ENCODE measurements at places on chromosomes 12 and 14. TPM values are rescaled to one million over a fixed set of nuclear protein-coding genes. Genes with fewer than 3 reads are reported as not detected.

GRCh38 chr12:79055926-79056674 lies 191.5 kb downstream of the SYT1 start:
- DNase-seq, result peak; percentile 59

DNA sequence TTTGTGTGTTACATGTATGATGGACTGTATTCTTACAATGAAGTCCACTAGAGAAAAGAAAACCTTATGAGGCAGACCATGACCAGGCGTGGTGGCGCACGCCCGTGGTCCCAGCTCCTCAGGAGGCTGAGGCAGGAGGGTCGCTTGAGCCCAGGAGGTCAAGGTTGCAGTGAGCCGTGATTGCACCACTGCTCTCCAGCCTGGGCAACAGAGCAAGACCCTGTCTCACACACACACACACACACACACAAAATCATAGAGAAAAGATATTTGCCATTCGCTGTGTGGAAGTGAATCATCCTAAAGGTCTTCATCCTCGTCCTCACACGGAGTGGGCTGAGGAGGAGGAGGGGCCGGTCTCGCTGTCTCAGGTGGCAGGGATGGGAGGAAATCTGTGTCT lies 32.3 kb downstream of the LRCOL1 start:
- DNase-seq, result no peak

DNA sequence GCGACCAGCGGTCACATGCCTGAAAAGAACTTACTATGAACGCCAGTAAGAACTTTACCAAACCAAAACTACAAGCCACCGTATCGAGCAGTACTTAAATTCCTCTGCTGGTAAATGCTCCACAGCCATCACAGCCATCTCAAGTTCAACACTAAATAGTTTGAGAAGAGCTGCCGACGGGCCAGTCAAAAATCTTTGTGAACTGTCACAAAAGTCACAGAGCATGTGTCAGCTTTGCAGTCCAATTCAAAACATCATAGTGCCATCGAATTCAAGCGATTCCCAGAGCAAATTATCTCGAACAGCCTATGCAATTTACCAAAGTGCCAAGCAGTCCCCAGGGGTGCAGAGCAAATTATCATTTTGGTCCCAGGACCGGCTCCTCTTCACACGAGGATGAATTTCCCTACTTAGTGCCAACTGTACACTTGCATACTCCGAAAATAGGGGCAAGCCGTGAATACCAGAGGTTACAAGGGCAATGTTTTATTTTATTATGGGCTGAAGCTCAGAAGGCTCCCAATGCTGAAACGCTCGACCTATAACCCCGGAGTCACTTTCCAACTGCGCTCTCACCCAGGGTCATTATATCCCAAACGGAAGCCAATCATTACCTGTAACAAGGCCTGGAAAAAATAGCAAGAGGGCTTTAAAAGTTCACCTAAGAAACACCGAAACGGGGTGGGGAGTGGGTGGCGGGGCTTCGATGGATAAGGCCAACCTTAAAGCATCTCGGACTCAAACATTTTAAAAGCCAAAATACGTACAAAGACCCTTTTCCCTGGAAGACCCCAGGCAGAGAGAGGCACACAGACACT lies 1.1 kb downstream of the LRP6 start:
- peak; percentile 88 for DNase-seq

- DNase-seq, result peak; percentile 85
Observed at GRCh38 chr12:27163048-27163715, 80.8 kb upstream of the C12orf71 start.

Gene GLRX5
- total RNA-seq, result 22.7 TPM
